ENCODE measurements at places on chromosomes 5 and 9.

GRCh38 chr9:121596515-121596914, 54.9 kb upstream of the DAB2IP start:
- no peak for DNase-seq

- no peak for DNase-seq
These were observed 522.6 kb upstream of the COX7C start for GRCh38 chr5:86095092-86095491.

DNA sequence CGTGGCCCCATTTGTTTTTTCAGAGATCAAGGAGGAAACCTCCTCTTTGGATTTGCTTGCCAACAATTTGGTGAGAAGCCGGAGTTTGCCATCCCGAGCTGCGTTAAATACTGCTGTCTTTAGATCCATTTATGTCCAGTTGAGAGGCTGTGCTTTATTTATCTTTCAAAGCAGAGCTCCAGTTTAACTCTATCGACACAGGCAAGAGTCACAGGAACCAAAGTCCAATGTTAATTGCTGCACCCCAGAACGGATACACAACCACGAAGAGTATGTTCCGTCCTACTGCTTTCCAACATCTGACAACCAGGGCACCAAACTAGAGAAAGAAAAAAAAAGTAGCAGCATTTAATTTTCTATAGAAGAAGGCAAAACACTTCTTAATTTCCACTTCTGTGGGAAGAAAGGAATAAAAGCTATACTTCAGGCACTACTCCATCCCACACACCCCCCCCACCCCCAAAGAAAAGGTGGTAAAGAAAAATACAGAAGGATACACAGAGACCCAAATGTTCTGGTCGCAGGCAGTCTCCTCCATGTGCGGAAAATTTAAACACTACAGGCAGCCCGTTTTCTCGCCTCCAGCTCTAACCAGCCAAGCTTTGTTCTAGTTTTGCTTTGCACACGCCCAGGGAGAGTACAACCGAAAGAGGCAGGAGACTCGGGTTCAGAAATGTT, 1.1 kb downstream of the FEM1C start:
- DNase-seq, result no peak

DNA sequence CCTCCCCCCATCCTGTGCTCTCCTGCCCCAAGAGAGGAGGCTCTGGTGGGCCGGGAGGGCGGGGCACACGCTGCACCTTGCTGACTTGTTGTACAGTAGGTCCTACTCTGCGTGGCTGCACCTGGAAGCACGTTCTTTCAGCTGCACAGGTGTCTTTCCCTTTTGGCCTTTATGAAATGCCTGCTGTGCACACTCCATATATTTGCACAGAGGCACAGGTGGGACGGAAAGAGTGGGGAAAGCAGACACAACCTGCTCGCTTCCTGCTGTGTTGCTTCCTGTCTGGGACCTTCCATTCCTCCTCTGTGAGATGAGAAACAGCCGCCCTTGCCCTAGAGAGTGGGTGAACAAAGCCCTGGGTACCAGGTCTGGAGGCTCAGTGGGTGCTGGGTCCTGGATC, 4.8 kb downstream of the USP20 start:
- no peak for DNase-seq

DNA sequence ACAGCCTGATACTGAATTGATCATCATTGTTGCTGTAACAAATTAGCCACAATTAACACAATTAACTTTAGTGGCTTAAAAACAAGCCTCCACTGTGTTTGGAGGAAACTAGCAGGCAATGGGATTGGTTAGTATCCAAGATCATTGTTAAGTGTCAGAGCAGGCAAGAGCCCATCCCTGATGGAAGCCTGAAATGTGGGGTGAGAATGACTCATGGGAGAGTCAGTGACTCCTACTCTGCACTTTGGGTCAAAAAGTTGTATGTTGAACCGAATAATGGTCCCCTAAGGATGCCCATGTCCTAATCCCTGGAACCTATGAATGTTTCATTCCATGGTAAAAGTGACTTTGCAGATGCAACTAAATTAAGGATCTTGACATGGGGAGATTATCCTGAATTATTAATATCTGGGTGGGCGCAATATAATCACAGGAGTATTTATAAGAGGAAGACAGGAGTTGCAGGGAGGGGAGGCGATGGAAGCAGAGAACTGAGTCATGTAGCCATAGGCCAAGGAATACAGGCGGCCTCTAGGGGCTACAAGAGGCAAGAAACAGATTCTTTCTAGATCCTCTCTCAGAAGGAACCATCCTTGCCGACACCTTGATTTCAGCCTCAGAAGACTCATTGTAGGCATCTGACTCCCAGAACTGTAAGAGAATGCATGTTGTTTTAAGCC, 28.8 kb downstream of the ALG2 start:
- no peak for DNase-seq

- peak; percentile 78 for DNase-seq
These were observed 992 bp downstream of the SETD9 start for GRCh38 chr5:56910210-56910965.

- no peak for DNase-seq
These were observed 12.6 kb downstream of the LMX1B start for GRCh38 chr9:126626127-126626925.

DNA sequence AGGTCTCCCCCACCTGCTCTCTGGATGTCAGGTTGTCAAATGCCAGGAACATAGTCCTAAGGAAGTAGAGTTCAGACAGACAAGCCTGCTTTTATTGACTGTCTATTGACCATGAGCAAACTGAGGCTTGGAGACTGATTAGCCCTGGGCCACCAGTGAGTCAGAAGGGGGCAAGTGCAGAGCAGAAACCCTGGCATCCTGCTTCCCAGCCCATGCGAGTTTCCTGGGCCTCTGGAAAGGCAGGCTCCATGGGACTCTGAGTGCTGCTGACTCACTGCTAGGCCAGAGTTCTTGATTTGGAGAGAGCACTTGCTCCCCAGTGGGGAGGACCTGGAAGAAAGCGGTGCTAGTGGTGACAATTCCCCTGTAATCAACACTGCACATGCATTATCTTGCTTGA, 2.8 kb upstream of the HBEGF start:
- DNase-seq, result no peak

- DNase-seq, result no peak
These were observed 242.5 kb upstream of the RIOK2 start for GRCh38 chr5:97425511-97425910.

GRCh38 chr5:87674235-87674634, 261.5 kb upstream of the CCNH start:
- DNase-seq, result no peak

DNA sequence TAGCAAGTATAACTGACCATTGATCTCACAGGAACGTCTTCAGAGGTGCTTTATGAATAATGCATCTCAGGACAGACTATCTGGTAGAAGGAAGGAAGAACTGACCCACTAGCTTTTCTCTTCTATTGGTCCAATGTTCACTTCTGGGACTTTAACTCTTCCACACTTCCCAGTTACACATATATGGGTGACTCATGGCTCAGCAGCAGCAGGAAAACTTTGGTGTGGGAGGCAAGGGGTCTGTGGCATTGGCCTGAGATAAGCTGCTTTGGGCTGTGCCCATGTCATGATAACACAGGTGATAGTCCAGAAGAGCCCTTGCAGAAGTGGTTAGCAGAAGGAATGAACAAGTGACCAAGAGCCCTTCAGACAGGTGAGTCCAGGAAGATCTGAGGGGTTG, 148.8 kb downstream of the RAB3C start:
- no peak for DNase-seq

DNA sequence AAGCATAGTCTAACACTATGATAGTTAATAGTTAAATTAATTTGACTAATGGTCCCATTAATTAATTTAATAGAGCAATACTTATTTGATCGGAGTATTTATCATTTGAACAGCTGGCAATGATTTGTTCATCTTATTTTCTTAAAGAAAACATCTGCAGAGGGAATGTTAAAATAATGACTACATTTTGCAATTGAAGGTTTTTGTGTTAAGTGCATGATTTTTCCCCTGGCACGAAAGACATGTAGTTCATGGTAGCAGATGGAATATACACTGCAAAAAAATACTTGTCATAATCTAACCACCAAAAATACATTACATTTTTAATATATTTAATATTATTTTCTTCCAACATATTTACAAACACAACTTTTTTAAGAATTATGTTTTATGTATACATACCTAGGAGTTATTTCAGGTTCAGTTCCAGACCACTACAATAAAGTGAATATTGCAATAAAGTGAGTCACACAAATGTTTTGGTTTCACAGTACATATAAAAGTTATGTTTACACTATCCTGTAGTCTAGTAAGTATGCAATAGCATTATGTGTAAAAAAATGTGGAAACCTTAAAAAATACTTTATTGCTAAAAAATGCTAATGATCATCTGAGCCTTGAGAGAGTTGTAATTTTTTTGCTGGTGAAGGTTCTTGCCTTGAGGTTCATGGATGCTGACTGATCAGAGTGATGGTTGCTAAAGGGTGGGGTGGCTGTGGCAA, 292.6 kb upstream of the DAB2 start:
- DNase-seq, result no peak

DNA sequence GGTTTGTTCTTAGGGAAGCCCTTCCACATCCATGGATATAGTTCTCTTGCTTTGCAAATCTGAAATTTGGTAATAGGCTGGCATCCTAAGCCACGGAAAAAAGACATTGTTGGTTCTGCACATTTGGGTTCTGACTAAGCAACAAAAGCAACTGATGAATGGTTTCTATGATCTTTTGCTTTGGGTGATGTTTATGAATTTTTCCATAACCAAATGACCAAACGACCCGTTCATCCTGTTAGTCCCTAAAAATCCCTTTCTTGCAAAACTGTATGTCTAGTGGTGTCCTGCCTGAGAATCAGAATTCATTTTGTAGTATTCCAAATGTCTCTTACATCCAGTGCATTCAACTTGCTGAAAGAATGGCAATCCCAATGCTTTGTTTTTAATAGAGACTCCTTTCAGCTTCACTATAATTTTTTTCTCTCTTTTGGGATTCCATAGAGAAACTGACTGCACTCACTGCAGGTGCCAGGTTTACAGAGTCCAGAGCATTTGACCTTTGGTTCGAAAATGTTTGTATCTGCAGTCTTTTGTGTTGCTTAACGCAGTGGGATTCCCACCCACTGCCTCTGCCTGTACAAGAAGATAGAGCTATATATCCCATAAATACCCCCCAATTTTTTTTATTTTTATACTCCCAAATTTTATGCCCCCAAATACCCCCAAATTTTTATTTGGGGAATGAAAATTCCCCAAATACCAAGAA, 4.7 kb downstream of the SPTAN1 start:
- DNase-seq, result no peak

DNA sequence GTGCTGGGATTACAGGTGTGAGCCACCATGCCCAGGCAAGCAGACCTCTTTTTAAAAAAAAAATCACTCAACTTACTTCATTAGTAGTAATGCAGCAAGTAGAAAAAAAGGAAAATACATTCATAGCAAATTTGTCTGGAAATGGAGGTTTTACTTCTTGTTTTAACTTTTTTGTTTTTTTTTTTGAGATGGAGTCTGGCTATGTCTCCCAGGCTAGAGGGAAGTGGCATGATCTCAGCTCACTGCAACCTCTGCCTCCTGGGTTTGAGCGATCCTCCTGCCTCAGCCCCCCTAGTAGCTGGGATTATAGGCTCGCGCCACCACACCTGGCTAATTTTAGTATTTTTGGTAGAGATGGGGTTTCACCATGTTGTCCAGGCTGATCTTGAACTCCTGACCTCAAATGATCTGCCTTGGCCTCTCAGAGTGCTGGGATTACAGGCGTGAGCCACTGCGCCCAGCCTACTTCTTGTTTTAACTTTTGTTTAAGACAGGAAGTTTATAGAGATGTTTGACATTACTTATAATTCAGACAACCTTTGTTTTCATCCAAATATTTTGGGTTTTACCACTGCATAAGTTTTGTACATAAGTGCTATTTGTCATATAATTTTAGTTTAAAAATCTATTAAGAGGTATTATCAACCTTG, 26.5 kb downstream of the UBE2R2 start:
- DNase-seq, result no peak

GRCh38 chr5:43619911-43620310, 16.9 kb downstream of the NNT start:
- DNase-seq, result no peak

DNA sequence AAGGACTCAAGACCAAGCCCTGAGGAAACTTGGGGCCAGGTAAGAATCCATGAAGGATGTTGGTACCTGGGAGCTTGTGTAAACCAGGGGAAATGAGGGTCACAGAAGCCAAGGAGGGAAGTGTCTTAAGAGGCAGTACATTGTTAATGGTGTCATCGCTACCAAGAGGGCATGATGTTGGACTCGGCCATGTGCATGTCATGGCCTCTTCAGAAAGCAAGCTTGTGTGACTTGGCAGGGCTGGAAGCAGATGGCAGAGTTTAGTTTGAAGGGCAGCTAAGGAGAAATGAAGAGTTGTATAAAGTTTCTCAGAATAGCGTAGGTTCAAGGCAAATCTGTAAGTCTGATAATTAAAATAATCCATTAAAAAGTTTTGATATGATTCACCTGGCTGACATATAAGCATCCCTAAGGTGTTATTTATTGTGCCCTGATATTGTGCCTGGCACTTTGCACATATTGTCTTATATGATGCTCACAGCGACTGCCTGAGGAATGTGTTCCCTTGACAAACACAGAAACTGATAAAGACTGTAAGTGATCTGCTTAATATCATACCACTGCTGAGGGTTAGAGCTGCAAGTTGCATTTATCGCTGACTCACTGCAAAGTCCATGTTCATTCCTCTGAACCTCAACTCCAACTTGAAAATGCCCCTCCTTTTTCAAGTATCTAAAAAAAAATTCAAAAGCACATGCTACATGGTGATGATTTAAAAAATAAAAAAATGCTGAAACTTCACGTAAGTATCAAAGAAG, 81.3 kb upstream of the PTPN3 start:
- DNase-seq, result no peak

GRCh38 chr5:73274121-73274520, 101.1 kb downstream of the TMEM174 start:
- no peak for DNase-seq

DNA sequence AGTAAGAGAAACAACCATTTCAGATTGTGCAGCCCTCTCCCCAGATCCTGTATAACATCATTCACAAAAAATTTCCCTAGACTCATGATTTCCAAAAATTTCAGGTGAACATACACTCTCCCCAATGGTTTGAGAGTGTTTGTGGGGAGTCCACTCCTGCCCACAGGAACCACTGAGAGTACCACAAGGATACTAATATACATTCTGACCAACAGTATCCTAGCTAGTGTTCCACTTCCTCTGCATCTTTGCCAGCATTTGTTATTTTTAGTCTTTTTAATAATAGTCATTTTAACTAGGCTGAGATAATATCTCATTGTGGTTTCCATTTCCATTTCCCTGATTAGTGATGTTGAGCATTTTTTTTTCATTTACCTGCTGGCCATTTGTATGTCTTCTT, 155.4 kb downstream of the DTWD2 start:
- DNase-seq, result no peak

DNA sequence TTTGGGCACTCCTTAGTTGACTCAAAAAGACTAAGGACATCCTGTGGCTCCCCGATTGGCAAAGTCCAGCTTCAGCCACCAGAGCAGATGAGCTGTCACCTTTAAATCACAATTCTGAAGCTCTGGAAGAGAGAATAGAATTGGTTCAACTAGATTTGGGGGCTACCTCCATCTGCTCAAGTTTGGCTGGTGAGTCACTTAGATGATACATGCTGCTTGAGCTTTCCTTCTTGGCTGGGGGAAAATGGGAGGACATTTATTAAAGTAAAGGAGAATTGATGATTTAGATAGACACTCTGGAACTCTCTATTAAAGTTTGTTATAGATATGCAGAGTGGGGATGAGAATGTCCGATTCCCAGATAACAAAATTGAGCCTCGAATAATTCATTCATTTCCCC, 30.0 kb upstream of the GRIA1 start:
- DNase-seq, result no peak
